Activated naive CD4-positive, alpha-beta T cell treated with Interleukin-2 at 50 U/mL for 16 hours (primary cell): ENCODE measurements at places on chromosomes 16 and 17.

DNA sequence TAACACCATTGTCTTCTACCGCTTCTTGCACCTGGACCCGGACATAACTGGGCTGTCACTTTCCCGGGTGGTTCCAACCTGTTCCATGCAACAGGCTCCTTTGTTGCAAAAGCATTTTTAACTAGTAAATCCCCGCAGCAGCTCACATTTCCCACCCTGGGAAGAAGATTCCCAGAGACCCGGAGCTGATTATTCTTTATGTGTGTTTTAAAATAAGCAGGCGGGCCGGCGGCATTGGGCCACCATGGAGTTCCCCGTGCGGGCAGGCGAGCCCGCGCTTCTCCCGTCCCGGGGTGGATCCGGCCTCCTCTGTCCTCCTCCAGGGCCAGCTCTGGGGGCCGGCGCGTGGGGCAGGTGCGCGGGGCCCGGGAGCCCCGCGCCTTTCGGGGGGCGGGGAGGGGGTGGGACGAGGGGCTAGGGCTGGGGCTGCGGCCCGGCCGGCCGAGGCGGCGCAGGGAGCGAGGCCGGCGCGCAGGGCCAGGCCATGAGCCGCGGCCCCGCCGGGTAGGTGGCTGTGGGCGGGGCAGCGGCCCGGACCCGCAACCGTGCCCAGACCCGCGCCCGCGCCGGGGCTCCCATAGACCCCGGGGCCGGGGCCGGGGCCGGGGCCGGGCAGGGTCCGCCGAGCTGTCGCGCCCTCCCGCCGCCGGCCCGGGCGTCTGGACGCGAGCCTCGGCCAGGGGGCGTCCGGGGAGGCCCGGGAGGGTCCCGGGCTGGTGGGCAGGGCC is 1.7 kb downstream of the CRAMP1 start:
- peak; percentile 13 for DNase-seq

DNA sequence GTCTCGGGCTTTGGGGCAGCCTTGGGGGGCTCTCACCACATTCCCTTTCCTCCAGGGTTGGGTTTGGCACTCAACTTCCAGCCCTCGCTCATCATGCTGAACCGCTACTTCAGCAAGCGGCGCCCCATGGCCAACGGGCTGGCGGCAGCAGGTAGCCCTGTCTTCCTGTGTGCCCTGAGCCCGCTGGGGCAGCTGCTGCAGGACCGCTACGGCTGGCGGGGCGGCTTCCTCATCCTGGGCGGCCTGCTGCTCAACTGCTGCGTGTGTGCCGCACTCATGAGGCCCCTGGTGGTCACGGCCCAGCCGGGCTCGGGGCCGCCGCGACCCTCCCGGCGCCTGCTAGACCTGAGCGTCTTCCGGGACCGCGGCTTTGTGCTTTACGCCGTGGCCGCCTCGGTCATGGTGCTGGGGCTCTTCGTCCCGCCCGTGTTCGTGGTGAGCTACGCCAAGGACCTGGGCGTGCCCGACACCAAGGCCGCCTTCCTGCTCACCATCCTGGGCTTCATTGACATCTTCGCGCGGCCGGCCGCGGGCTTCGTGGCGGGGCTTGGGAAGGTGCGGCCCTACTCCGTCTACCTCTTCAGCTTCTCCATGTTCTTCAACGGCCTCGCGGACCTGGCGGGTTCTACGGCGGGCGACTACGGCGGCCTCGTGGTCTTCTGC is 8.4 kb downstream of the SLC16A3 start:
- no peak for DNase-seq

GRCh38 chr17:1810450-1811103 is 19.1 kb downstream of the SMYD4 start:
- no peak for DNase-seq

- no peak for DNase-seq
These were observed 302.8 kb downstream of the FOXL1 start for GRCh38 chr16:86881118-86881510.

DNA sequence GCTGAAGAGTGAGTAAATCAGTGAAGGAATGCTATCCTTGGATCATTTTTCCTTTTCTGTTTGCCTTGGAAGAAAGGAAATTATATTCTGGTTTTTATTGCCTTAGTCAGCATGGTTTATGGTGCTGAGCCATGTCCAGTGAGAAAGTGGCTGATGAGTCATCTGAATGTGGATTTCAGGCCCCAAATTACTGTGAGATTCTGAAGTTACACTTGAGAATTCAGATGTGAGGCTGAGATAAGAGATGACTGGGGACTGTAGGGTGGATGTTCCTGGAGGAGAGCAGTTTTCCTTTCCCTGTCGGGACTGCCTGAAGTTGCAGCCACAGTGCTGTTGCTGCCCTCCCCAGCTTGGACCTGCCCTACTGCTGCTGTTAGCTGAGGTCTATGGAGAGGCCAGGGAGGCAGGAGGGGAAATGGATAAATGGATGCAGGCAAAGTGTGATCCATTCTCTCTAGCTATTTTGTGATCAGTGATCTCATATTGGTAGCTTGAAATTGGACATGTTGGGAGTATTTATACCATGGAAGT is 4.2 kb upstream of the MAP3K14 start:
- no peak for DNase-seq

- DNase-seq: no peak
These were observed 11.3 kb downstream of the NOG start for GRCh38 chr17:56604691-56605290.

- DNase-seq: no peak
These were observed 621 bp downstream of the CHP2 start for GRCh38 chr16:23755484-23755809.

DNA sequence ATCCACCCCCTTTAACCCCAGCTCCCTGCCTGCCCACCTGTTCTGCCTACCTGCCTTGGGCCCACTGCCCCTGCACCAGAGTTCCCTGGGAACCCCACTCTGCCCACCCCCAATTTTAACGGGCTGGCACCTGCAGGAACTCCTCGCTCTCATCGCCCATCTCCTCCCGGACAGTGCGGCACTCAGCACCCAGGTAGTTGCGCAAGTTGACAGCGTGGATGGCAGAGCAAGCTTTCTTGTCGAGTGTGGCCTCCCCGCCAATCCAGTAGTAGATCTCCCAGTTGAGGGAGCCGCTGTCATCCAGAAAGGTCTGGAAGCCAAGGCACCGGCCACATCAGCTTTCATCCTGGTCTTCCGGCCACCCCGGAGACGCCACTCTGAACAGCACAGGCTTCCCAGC is 7.8 kb downstream of the FLII start:
- no peak for DNase-seq

- no peak for DNase-seq
These were observed 31.2 kb downstream of the PIMREG start for GRCh38 chr17:6475411-6475810.

DNA sequence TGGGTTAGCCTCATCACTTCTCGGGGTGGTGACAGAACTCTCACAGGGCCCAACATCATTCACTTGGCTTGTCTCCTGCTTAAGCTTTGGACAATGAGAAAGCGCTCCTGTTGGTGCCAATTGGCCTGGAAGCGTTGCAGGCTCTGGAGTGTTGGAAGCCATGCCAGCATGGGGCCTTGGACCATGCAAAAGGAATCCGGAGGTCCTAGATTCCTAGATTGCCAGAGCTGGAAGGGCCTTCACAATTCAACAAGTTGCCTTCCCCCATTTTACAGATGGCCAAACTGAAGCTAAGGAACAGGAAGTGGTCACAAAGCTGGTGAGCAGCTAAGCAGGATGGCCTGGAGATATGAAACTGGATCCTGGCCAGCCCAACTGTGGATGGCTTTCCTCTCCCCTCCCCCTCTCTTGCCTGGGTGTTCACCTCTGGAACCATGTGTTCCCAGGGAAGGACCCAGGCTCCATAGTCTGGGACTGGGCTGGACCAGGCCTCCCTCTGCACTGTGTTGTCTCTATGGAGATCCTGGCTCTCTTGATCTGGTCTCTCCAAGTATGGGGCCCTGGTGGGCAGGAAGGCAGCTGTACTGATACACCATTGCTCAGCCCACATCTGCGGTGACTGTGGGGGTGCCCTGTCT is 6.0 kb upstream of the IGFBP4 start:
- no peak for DNase-seq

GRCh38 chr16:22181426-22181825 is 19.1 kb downstream of the SDR42E2 start:
- no peak for DNase-seq

DNA sequence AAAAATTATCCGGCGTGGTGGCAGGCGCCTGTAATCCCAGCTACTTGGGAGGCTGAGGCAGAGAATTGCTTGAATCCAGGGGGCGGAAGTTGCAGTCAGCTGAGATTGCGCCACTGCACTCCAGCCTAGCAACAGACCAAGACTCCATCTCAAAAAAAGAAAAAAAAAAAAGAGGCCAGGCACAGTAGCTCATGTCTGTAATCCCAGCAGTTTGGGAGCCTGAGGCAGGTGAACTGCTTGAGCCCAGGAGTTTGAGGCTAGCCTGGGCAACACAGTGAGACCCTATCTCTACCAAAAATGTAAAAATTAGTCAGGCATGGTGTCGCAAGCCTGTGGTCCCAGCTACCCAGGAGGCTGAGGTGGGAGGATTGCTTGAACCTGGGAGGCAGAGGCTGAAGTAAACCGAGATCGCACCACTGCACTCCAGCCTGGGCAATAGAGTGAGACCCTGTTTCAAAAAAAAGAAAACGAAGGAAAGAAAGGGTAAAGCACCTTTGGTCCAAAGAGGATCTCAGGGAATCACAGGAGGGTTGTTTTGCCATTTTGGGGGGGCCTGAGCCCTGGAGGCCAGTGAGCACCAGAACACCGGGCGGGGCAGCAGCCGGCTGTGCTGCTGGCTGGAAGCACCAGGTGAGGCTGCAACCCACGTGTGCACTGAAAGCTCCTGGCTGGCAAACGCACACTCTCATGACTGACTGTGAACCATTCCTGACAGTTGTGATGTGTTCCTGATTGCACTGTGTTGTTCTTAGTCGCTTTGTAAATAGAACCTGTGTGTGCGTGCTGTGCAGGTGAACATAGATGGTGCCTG is 18.4 kb downstream of the HS3ST6 start:
- DNase-seq: no peak

GRCh38 chr16:3152027-3152276 is 17.1 kb downstream of the ZNF213 start:
- peak; percentile 16 for DNase-seq

DNA sequence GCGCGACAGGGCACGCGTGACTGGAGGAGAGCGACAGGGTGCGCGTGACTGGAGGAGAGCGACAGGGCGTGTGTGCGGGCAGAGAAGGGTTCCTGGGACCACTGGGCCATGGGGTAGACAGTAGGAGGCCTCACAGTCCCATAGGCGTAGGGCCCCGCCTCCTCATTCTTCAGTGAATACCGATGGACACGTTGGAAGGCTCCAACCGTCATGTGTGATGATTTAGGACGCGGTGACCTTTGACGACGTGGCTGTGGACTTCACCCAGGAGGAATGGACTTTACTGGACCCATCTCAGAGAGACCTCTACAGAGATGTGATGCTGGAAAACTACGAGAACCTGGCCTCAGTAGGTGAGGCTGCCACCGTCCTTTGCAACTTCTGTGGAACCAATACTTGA is 5.4 kb downstream of the ZNF778 start:
- DNase-seq: no peak

GRCh38 chr16:31064882-31065461 is 9.1 kb downstream of the ZNF668 start:
- DNase-seq: no peak

- no peak for DNase-seq
These were observed 177.3 kb downstream of the CYB561 start for GRCh38 chr17:63268827-63269226.

DNA sequence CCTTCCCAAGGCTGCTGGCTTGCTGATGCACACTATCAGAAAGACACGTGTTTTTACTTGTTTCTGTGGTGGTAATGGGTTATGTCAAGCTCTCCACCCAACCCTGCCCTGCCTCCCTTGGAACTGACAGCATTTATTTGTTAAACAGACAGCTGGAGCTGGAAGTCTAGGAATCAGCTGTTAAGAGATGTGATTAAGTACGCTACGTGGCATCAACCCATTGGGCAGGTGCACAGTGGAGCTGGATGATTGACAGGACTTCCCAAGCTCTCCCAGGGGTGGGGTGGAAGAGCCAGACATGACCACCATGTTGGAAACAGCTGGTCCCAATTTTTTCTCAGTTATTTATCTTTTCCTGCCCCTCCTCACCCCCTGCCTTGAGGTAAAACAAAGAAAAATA is 49.4 kb downstream of the ADAMTS18 start:
- no peak for DNase-seq

DNA sequence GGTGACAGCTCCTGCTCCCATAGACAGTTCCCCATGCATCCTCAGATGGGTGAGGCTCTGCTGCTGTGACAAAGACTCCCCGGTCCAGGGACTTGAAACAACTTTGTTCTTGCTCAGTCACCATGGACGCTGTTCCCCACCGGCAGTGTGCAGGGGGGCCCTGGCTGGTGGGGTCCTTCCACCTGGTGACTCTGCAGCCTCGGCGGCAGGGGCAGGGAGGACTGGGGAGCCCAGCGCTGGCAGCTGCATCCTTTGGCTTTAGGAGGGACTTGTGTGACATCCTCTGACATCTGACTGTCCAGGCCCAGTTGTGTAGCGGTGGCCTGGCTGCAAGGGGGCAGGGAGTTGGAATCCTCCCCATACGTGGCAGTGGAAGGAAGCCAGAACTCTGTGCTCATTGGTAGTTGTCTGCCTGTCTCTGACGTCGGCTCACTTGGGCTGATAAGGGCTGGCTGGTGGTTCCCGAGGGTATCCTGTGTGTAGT is 107.3 kb downstream of the CMIP start:
- DNase-seq: no peak

DNA sequence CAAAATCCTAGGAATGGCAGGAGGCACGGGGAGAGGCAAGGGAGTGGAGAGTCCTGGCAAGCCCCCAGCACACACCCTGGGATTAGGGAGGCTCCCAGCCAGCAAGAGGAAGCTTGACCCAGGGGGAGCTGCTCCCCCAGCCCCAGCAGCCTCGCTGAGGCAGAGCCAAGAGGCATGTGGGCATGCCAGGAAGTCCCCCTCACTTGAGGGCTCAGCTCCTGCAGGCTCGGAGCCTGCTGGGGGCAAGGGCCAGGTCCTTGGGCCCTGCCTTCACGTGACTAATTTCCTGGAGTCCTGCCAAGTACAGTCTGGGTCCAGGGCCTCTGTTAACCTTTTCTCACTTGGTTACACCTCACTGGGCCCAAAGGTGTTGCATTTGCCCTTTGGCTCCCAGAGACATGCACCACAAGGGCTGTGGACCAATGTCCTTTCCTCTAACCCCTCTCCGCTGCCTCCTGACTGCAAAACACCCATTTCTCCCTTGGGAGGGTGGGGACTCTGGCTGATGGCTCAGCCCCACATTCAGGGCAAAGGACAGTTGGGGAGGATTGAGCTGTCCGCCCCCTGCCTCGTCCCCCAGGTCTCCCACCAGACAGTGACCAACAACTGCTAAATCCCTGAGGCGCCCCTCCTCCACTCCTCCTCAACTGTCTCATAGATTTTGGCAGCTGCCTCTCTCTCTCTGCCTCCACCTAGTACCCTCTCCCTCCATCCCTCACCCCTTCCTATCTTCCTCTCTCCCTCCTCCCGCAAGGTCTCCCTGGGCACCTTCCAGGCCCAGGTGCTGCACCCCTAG is 4.4 kb upstream of the SLC47A2 start:
- no peak for DNase-seq

DNA sequence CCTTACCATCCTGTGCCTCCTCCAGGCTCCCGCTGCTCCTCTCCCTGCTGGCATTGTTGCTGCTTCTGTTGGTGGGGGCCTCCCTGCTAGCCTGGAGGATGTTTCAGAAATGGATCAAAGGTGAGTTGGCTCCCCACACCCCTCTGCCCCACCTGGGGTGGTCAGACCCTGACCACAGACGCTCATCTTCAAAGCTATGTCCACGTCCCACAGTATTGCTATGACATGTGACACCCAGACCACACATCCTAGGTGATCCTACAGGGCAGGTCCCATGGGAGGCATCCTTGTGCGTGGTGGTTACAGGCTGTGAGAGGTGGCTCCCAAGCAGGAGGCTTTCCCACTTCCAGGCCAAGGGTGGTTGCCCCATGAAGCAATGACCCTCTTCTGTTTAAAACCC is 11.0 kb downstream of the CD300A start:
- no peak for DNase-seq
